ENCODE measurements at places on chromosomes 4 and X.

DNA sequence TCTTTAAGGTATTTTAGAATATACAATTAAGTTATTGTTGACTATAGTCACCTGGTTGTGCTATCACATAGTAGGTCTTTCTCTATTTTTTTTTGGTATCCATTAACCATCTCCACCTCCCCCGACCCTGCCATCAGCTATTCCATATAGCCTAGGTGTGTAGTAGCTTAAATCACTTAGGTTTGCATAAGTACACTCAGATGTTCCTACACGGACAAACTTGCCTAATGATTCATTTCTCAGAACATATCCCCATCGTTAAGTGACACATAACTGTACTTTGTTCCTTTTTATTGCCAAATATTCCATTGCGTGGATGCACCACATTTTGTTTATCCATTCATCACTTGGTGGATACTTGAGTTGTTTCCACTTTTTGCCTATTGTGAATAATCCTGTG is 67.9 kb downstream of the SLAIN2 start:
- DNase-seq = no peak

DNA sequence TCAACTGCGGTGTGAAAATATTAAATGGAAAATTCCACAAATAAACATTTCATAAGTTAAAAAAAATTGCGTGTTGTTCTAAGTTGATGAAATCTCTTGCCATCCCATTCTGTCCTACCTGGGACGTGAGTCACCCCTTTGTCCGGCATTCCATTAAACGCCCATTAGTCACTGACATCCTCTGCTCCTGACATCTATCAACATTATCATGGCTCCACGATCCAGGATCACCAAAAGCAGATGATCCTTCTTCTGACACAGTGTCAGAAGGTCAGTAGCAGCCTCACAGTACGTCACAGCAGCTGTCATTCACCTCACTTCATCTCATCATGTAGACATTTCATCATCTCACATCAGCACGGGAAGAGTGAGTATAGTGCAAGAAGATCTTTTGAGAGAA is 125.7 kb downstream of the ZNF827 start:
- no peak for DNase-seq

DNA sequence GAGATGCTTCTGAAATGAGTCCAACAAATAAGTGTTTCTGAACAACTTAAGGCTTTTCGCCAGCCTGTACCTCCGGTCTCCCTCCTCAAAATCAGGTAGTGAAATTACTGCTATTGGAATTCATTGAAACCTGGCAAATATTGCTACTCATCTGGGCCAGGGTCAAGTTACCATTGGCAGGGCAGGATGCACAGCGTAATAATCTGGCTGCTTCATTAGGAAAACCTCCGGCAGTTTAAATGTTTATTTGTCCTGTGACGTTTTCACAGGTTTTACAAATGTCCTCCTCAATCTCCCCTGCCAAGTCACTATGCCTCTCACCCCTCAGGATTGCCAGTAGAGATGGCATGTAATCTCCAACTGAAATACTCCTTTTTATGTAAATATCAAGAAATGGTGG is 92.6 kb upstream of the KDR start:
- no peak for DNase-seq

GRCh38 chrX:7088968-7089615 is 58.4 kb upstream of the STS start:
- no peak for DNase-seq

DNA sequence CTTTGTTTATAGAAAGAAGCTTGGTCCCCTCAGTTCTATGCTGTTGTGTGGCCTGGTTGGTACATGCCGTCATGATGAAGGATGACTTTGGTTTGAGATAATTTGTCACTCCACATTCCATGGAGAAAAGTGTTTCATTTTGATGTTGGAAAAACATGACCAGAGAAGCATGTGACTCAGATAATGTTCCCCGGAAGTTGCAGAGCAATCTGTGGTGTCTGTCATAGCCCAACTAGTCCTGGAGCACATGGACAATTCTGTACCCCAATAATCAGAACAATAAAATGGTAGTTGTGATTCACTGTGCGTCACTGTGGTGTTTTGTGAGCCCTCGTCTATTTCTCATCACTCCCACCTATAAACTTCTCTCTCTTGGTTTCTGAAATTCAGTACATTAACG is 85.1 kb downstream of the PDK3 start:
- DNase-seq = no peak
